Activated T-helper 1 cell treated with Interleukin-2 at 50 U/mL for 16 hours (primary cell): ENCODE measurements at places on chromosomes 4 and X.
A peak's percentile ranks its signal among the peaks of the same experiment; 100 is the strongest.

GRCh38 chrX:131792789-131793462 lies 230.2 kb upstream of the STK26 start:
- DNase-seq, result peak; percentile 74

GRCh38 chr4:103994059-103994458 lies 274.3 kb upstream of the TACR3 start:
- no peak for DNase-seq

- no peak for DNase-seq
Measured at GRCh38 chr4:137703195-137703594, 170.9 kb upstream of the PCDH18 start.

DNA sequence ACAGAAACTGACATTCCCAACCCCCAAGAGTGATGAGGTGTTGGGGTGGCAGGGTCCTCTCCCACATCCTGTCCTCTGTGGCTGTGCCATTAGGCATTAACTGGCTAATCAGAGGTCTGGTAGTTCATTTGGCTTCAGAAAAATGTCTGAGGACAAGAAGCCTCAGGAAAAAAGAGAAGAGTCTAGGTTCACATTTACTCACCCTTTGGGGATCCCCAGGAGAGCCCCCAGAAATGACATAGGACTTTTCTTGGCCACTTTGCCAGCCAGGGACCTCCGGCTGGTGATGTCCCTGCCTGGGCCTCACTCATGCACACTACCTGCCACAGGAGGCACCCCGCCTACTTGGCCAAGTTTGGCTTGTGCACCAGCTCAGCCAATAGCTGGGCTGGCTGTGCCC lies 173.0 kb downstream of the RBM46 start:
- DNase-seq, result no peak

DNA sequence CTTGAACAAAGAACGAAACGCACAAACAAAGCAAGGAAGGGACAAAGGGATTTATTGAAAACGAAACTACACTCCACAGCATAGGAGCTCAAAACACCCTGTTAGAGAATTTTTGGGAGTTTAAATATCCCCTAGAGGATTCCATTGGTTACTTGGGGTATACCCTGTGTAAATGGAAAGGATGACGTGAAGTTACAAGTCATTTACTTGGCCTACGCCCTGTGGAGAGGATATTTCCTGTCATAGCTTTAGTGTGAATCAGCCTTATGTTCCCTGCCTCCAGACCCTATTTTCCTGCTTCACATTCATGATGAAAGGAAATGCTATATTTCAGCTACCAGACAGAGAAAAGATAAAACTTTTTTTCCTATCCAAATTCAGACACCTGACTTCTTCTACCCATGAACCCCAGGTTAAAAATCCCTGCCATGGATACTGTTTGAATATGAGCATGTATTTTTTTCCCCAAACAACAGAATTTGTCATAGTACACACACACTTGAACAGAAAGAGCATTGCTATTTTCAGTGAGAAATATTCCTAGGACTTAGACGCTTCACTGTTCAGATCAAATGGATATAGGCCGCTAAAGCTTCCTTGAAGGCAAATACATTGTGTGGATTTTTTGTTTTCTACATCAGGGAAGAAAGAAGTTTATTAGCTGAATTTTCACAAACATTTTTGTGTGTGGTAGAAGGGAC lies 20.4 kb downstream of the PIN4 start:
- DNase-seq, result no peak

DNA sequence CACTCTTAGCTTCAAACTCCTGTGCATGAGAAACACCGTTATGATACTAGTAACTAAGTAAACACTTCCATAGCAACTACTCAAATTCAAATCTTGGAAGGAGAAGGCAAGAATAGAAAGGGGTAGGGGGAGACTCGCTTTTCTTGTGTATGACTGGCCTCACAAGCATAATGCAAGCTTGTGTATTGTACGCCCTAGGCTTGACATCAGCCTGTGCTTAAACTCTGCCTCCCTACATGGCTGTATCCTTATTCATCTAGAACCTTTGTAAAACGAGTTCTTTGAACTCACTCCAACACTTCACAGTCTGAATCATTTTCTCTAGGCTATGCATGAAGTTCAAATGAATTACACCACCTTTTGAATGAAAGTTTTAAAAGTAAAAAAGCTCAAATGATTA lies 1071.2 kb upstream of the ADGRL3 start:
- no peak for DNase-seq

GRCh38 chrX:7024850-7025249 lies 122.7 kb upstream of the STS start:
- DNase-seq, result no peak

DNA sequence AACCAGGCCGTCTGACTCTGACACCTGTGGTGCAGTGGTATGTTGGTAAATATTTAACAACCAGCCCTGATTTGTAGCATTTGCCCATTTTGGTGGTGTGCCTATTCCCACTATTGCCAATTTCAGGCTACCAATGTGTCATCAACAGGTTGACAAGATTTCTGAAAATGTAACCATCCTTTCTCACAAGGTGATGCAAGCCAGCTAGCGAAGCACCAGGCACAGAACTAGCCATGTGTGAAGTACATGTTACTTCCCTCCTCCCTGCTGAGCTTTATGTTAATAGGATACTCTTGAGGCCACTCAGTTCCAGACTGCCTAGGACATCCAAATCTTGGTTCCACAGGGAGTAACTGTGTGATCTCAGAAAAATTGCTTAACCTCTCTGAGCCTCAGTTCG lies 7.2 kb upstream of the MAMLD1 start:
- no peak for DNase-seq

GRCh38 chr4:153520801-153521329 lies 54.7 kb downstream of the TMEM131L start:
- DNase-seq, result no peak

GRCh38 chr4:153034681-153035080 lies 98.6 kb downstream of the FHDC1 start:
- DNase-seq, result no peak

GRCh38 chr4:185384930-185385331 lies 10.8 kb downstream of the LRP2BP start:
- no peak for DNase-seq

DNA sequence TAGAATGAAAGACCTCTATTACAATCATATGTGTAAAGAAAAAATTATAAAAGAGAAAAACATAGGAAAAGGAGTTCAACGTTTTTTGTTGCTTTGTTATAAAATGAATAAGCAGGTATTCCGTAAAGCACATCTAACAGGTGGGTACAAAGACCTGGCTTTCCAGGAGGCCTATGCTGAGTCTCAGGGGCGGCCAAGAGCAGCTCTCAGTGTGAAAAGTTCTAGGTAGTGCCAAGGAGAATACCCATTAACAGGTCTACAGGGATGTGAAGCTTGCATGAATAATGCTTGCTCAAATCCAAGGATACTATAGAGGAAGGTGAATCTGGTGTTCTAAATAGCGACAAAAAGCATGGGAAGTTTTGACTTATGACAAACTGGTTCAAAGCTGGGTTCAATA lies 944.4 kb downstream of the PDHA2 start:
- DNase-seq, result no peak

DNA sequence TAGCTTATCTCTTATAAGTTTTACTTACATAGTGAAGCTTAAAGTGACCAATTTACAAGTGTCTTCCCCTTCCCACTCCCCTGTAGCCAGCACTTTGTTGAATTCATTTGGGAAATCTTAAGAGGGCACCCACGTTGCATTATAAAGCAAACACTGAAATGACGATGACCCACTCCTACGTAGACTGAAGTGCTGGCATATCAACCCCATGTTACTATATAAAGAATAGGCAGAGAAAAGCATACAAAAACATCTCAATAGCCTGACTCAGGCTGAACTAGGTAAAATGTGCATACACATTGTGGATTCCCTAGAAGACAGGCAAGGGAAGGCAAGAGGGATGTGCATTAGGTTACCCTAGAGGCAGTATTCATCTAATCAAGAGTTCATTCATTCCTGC lies 313.4 kb downstream of the TENM3 start:
- DNase-seq, result no peak

GRCh38 chr4:40546506-40546905 lies 83.2 kb downstream of the RBM47 start:
- no peak for DNase-seq

DNA sequence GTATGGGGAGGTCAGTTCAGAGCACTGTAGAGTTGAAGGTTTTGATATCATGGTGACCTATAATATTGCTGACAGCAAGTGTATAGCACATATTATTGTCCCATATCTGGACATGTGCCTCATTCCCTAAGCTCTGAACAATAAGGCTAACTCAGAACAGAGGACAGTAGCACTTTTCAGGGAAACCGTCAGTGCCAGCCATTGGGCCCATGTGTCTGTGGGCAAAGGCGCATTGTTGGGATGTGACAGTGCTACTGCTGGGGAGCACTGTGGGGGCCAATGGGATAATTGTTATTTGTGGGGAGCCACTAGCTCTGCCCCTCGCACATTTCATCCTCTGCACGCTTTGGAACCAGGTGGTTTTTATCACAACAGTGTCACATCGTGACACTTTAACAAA lies 136.2 kb downstream of the ELOVL6 start:
- DNase-seq, result no peak

DNA sequence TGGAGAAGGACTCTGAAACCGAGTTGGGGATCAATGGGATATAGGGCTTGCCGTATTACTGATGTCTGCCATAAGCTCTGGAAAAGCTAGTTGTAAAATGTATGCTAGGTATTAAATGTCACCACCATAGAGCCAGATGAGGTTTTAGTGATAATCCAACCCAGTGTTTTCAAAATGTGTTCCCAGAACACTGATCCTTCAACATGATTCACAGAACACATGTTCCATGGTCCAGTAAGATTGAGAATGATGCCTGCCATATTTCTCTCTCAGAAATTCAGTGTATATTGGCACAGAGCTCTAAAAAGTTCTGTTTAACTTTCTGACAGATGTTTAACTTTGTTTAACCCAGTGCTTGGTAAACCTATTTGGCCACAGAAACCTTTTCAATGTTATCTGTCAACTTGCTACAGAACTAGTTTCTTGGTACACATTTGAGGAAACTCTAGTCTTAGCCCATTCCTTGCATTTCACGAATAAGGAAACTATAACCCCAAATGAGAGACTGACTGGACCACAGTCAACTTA lies 160.2 kb downstream of the PALLD start:
- DNase-seq, result no peak

- DNase-seq, result no peak
Measured at GRCh38 chr4:145583191-145584055, 35.8 kb upstream of the MMAA start.

DNA sequence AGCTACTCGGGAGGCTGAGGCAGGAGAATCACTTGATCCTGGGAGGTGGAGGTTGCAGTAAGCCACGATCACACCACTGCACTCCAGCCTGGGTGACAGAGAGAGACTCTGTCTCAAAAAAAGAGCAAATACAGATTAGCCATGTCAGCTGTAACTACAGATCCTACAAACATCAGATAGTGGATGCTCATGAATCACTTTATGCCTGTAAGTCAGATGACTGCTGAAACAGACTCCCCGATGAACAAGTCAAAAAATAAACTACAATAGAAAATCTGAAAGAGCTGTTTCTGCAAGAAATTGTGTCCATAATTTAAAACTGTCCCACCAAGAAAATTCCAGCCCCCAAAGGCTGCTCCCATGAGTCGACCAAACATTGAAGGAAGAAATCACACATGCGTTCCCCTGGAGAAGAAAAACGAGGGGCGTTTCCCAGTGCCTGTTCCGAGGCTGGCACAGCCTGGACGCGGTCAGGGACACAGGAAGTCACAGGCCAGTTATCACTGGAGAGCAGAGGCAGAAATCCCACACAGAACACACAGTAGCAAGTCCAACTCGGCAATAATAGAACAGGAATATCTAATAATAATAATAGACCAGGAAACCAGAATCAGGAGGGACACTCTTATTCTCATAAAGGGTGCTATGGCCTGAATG lies 30.0 kb upstream of the GTPBP6 start:
- no peak for DNase-seq

- DNase-seq, result no peak
Measured at GRCh38 chr4:14524276-14524675, 478.0 kb upstream of the CPEB2 start.

DNA sequence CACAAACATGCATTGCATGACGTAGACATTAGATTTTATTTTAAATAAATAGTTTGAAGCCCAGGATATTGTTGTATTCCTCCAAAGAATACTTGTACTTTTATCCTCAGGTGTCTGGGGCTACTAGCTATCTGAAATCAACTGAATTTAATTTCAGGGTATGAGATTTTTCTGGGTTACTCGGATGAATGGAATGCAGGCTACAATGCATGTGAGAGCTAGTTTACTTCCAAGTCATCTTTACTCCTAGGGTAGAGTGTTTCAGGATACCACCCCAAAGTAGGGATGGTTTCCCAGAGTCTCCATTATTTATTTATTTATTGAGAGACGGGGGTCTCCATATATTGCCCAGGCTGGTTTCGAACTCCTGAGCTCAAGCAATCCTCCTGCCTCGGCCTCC lies 66.4 kb downstream of the HPRT1 start:
- no peak for DNase-seq

DNA sequence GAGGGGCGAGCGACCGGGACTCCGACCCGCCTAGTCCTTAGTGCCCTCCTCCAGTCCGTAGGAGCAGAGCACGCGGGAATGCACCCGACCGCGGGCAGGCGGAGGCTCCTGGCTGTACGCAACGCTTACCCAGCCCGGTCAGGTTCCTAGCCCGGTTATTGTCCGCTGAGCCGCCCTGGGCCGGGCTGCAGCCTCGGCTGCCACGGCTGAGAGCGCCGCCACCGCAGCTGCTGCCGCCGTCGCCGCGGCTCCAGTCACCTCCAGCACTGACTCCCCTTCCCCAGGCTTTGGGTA lies at the start of gene AMER1:
TSS of gene AMER1 (minus strand) at position 268 of the 294 bp plus-strand sequence. CDS start 12,422 bp downstream, outside the sequence.
- no peak for DNase-seq

DNA sequence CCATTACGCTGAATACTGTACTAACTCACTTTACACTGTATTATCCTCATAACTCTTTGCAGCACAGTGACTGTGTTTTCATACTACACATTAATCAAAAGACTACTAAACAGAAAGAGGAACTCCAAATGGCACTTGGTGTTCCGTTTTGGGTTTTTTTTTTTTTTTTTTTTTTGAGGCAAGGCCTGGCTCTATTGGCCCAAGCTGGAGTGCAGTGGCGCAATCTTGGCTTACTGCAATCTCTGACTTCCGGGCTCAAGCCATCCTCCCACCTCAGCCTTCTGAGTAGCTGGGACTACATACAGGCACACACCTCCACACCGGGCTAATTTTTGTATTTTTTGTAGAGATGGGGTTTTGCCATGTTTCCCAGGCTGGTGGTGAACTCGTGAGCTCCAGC lies 10.7 kb downstream of the KLHL8 start:
- no peak for DNase-seq

DNA sequence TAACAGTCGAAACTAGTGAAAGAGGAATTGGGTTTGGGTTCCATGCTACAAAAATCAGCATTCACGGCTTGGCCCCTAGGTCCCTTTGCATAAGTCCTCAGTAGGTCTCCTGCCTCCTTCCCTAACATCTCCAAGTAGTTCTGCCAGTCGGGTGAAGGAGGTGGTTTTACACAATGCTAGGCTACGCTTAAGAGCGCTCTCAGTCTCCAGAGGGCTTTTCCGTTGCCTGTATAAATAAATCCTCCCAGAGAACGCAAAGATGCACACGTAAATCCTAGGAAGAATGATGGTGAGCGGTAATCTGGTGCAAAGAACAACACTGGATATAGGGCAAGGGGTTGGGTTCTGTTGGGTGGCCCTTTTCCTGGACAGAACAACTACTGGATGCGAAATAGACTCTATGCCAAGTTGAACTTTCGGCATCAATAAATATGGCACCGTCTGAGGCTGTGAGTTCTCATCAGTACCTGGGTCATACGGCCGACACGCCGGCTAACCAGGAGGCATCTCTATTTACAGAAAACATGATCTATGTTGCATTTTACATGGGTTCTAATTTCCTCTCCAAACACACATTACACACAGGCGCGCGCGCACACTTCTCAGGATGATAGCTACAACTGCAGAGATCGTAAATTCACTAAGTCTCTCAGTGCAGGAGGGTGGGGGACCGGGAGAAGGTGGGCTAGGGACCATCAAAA lies 1.3 kb downstream of the CAMK2D start:
- no peak for DNase-seq
